ENCODE measurements at places on chromosomes 7 and 10.

DNA sequence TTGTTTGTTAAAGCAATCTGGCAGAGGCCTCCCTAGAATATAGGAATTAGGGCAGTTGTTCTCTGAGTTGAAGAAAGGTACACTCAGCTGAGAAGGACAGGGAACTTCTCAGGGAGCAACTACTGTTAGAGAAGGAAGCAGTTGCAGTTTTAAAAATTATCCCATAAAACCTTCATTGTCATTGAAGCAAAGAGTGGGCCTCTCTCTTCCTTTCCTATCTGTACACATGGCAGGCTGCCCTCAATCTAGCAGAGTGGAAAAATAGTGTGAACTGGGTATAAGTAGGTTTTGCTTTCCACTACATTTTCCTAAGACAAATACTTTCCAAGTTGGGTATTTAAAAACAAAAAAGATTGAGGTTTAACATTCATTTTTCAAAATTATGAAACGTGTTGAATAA, 236.7 kb upstream of the KLF14 start:
- DNase-seq, result no peak

- no peak for DNase-seq
These were observed 182.1 kb downstream of the CHCHD3 start for GRCh38 chr7:132899833-132900232.

GRCh38 chr10:1648648-1649047, 88.7 kb downstream of the ADARB2 start:
- DNase-seq, result no peak

DNA sequence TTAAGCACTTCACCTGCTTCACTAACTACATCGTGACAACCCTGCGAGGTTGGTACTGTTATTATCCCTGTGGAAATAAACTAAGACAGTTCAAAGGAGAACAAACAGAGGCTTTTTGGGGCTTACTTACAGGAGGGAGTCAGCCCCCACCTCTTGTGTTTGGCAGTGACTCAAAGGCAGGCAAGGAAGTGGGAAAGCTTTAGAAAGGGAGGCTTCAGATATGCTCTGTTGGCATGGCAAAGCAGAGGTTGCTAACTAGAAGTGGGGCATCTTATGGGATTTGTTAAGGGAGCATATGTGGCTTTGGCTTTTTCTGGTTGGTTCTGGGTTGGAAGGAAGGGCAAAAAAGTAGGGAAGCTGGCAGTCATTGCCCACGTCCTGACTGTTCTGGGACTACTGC, 84.8 kb upstream of the AOAH start:
- DNase-seq, result no peak

- DNase-seq, result no peak
These were observed 302.1 kb downstream of the FZD1 start for GRCh38 chr7:91566402-91566732.

DNA sequence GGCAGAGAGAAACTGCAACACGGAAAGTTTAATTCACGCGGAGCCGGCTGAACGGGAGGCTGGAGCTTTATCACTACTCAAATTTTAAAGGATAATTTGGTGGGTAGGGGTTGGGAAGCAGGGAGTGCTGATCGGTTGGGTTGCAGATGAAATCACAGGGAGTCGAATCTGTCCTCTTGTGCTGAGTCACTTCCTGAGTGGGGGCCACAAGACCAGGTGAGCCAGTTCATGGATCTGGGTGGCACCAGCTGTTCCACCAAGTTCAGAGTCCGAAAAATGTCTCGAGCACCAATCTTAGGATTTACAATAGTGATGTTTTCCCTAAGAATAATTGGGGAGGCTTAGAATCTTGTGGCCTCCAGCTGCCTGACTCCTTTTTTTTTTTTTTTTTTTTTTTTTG, 3.6 kb upstream of the PRAP1 start:
- no peak for DNase-seq

Measured in NCI-H1105 (cell line).